ENCODE measurements at places on chromosomes 1 and 21.

- no peak for DNase-seq
Measured at GRCh38 chr21:14876524-14876840, 188.3 kb downstream of the NRIP1 start.

- DNase-seq = peak; percentile 71
Measured at GRCh38 chr1:109655615-109656519, at the start of gene GSTM4. Gene GSTM4 (plus strand): TSS chr1:109656099. CDS start chr1:109656390, 291 bp downstream.

GRCh38 chr1:116397728-116398127, 24.7 kb downstream of the ATP1A1 start:
- DNase-seq = no peak

- DNase-seq = no peak
Measured at GRCh38 chr1:201296352-201296751, 13.0 kb downstream of the PKP1 start.

GRCh38 chr1:48356901-48357300, 115.1 kb downstream of the SPATA6 start:
- DNase-seq = no peak

DNA sequence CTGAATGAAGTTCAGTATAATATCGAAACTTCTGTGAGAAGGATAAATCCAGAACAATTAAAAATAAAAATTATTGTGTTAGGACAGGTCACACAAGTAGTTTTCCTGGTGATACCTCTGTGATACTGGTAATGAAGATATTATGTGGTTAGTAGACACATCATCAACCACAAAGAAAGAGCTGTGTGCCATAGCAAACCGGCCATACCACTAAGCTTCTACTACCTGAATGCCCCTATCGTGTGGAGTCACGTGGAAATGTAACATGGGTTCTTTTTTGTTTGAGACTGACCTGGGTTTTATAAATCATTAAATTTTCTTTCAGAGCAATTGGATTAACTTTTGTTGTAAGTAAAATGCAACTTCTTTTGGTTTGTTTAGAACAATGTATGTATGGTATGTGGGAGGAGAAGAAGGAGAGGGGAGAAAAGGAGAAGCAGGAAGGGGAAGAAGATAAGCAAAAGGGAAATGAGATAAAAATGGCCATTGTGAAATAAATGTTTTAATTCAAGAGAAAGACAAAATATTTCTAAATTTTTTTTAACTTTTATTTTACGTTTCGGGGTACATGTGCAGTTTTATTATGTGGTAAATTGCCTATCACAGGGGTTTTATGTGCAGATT, 58.2 kb upstream of the LRRC8B start:
- no peak for DNase-seq

GRCh38 chr1:73947009-73947408, 251.0 kb downstream of the LRRIQ3 start:
- DNase-seq = no peak

- DNase-seq = peak; percentile 37
Measured at GRCh38 chr1:156804572-156805243, 11.9 kb downstream of the SH2D2A start.

DNA sequence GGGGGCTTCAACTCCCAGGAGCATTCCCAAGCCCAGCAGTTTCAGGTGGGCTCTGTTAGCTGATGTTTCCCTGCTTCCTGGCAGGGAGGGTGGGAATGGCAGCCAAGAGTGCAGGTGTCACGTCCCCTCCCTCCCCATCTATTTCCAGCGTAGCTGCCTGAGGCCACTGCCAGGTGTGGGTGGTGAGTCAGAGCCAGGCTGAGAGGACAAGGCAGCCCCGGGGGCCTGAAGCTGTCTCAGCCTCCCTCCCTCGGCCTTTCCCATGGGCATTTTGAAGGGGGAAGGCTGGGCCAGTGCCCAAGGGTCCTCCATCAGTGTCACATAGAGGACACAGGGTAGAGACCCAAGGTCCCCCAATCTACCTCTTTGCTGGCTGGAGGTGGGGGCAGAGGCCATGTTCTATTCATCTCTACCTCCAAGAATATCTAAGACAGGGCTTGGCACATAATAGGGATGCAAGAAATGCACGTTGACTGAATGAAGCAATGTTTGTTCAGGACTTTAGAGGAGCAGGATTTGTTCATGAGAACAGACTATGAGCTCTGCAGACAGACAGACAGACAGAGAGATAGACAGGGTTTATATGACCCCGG, 34.4 kb upstream of the ID3 start:
- DNase-seq = no peak

- DNase-seq = no peak
Measured at GRCh38 chr21:38488640-38489270, 9.5 kb downstream of the ERG start.

- no peak for DNase-seq
Measured at GRCh38 chr1:8073112-8073855, 47.2 kb upstream of the ERRFI1 start.

- no peak for DNase-seq
Measured at GRCh38 chr1:156912861-156913808, 7.3 kb upstream of the LRRC71 start.

- DNase-seq = no peak
Measured at GRCh38 chr1:172476218-172476811, 32.4 kb upstream of the PIGC start.

- no peak for DNase-seq
Measured at GRCh38 chr1:94336991-94337390, 81.2 kb upstream of the ABCD3 start.

Measured in AG10803 (cell line).